A549 treated with Hydrocortisone at 1 μM for 4 hours (cell line): ENCODE measurements at places on chromosomes 5 and 9. TPM values are rescaled to one million over a fixed set of nuclear protein-coding genes. Genes with fewer than 3 reads are reported as not detected.

Gene COQ4
- total RNA-seq = 46.0 to 60.9 TPM (median 56.5 TPM) in 5 replicates

Gene GRXCR2
- total RNA-seq = not detected in 5 replicates

Gene CER1
- not detected in 5 replicates for total RNA-seq

Gene PRRC1
- 40.7 to 52.5 TPM (median 49.7 TPM) in 5 replicates for total RNA-seq

Gene SHISAL2B
- not detected in 5 replicates for total RNA-seq

Gene HAUS6
- 20.6 to 29.7 TPM (median 23.8 TPM) in 5 replicates for total RNA-seq

Gene GLRA1
- not detected in 5 replicates for total RNA-seq

Gene FRRS1L
- total RNA-seq = 0.15 to 0.21 TPM (median 0.21 TPM) in 5 replicates

Gene TAL2
- total RNA-seq = 0.17 to 0.53 TPM (median 0.21 TPM) in 5 replicates

Gene LCP2
- total RNA-seq = 0.05 to 0.06 TPM in 2 of 5 replicates, not detected in the others

Gene GPX8
- total RNA-seq = 30.0 to 40.2 TPM (median 34.2 TPM) in 5 replicates

Gene WWC1
- 72.4 to 90.2 TPM (median 85.7 TPM) in 5 replicates for total RNA-seq

Gene FOXI1
- not detected in 5 replicates for total RNA-seq

Gene CA9
- total RNA-seq = 4.3 to 7.6 TPM (median 7.1 TPM) in 5 replicates

Gene ZNF608
- 0.77 to 1.6 TPM (median 1.1 TPM) in 5 replicates for total RNA-seq

Gene PCDHA1
- total RNA-seq = 0.14 to 0.29 TPM (median 0.23 TPM) in 5 replicates

Gene IFNA2
- total RNA-seq = not detected in 5 replicates

Gene SNCAIP
- 0.03 to 0.05 TPM in 2 of 5 replicates, not detected in the others for total RNA-seq

Gene AP3B1
- total RNA-seq = 27.0 to 33.1 TPM (median 30.6 TPM) in 5 replicates

Gene HEMGN
- not detected in 5 replicates for total RNA-seq

Gene PCSK1
- 0.16 to 0.51 TPM (median 0.22 TPM) in 5 replicates for total RNA-seq

Gene TMC1
- 0.03 to 0.21 TPM (median 0.13 TPM) in 4 of 5 replicates, not detected in the other for total RNA-seq

Gene SH2D3C
- 0.09 to 0.24 TPM (median 0.12 TPM) in 3 of 5 replicates, not detected in the others for total RNA-seq

Gene POU5F2
- 0.01 TPM in 1 of 5 replicates, not detected in the others for total RNA-seq

Gene C9orf50
- 0.08 TPM in 1 of 5 replicates, not detected in the others for total RNA-seq

Gene NHP2
- total RNA-seq = 381 to 450 TPM (median 412 TPM) in 5 replicates

Gene HARS1
- 73.7 to 90.7 TPM (median 77.1 TPM) in 5 replicates for total RNA-seq

Gene AHRR
- total RNA-seq = 3.9 to 5.5 TPM (median 5.2 TPM) in 5 replicates

Gene DMRTA1
- 0.53 to 0.68 TPM (median 0.60 TPM) in 5 replicates for total RNA-seq

Gene GARIN3
- not detected in 5 replicates for total RNA-seq

Gene PAM
- 20.0 to 28.9 TPM (median 21.3 TPM) in 5 replicates for total RNA-seq

Gene ISOC1
- 14.8 to 18.7 TPM (median 15.7 TPM) in 5 replicates for total RNA-seq

Gene DNM1
- total RNA-seq = 79.3 to 92.9 TPM (median 87.9 TPM) in 5 replicates

Gene HTR1A
- total RNA-seq = not detected in 5 replicates

Gene IQGAP2
- total RNA-seq = 1.8 to 2.9 TPM (median 2.4 TPM) in 5 replicates

Gene SCGB3A2
- total RNA-seq = not detected in 5 replicates

Gene CCDC192
- total RNA-seq = not detected in 5 replicates

Gene CFAP157
- 0.03 to 0.08 TPM (median 0.05 TPM) in 5 replicates for total RNA-seq

Gene ANKRD34B
- 0.03 to 0.17 TPM (median 0.06 TPM) in 3 of 5 replicates, not detected in the others for total RNA-seq

Gene GABRA6
- not detected in 5 replicates for total RNA-seq

Gene NR4A3
- total RNA-seq = 1.7 to 2.3 TPM (median 2.0 TPM) in 5 replicates

Gene POLR3G
- total RNA-seq = 12.7 to 19.8 TPM (median 15.8 TPM) in 5 replicates

Gene SSBP2
- 12.1 to 16.0 TPM (median 13.0 TPM) in 5 replicates for total RNA-seq

Gene GPR151
- not detected in 5 replicates for total RNA-seq

Gene FOXD4L4
- total RNA-seq = 0.07 to 0.09 TPM (median 0.08 TPM) in 3 of 5 replicates, not detected in the others

Gene IFNK
- total RNA-seq = 0.09 TPM in 1 of 5 replicates, not detected in the others

Gene VLDLR
- 16.3 to 23.6 TPM (median 19.0 TPM) in 5 replicates for total RNA-seq

Gene GGTA1
- not detected in 5 replicates for total RNA-seq

Gene SPATA31A3
- total RNA-seq = not detected in 5 replicates

Gene PLAC8L1
- total RNA-seq = 0.20 to 0.40 TPM (median 0.22 TPM) in 5 replicates
